ENCODE measurements at places on chromosomes 13 and 19.

DNA sequence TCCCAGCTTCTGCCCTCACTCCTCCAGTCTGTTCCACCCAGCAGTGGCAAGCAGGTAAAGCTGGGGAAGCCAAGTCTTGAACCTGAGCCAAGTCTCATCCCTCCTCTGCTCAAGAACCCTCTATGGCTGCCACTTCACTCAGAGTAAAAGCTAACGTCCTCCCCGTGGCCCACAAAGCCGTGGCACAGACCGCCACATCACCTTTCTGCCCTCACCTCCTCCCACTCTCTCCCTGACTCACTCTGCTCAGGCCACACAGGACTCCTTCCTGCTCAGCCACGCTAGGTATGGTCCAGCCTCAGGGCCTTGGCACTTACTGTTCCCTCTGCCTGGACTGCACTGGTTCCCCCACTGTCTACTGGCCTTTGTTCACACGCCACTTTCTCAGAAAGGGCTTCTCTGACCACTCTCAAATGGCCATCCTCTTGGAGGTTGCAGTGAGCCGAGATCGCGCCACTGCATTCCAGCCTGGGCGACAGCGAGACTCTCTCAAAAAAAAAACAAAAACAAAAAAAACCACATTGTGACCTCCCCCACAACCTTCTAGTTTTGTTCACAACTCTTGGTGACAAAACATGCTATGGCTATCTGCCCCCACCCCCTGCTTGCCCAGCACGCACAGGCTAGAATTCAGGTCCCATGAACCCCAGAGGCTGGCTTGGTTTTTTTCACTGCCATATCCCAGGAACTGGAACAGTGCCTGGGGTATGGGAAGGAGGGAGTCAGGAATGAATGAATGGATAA lies 15.8 kb downstream of the NDUFB7 start:
- peak; percentile 32 for DNase-seq

GRCh38 chr19:33412601-33413425 lies 39.3 kb downstream of the CEBPG start:
- no peak for DNase-seq

DNA sequence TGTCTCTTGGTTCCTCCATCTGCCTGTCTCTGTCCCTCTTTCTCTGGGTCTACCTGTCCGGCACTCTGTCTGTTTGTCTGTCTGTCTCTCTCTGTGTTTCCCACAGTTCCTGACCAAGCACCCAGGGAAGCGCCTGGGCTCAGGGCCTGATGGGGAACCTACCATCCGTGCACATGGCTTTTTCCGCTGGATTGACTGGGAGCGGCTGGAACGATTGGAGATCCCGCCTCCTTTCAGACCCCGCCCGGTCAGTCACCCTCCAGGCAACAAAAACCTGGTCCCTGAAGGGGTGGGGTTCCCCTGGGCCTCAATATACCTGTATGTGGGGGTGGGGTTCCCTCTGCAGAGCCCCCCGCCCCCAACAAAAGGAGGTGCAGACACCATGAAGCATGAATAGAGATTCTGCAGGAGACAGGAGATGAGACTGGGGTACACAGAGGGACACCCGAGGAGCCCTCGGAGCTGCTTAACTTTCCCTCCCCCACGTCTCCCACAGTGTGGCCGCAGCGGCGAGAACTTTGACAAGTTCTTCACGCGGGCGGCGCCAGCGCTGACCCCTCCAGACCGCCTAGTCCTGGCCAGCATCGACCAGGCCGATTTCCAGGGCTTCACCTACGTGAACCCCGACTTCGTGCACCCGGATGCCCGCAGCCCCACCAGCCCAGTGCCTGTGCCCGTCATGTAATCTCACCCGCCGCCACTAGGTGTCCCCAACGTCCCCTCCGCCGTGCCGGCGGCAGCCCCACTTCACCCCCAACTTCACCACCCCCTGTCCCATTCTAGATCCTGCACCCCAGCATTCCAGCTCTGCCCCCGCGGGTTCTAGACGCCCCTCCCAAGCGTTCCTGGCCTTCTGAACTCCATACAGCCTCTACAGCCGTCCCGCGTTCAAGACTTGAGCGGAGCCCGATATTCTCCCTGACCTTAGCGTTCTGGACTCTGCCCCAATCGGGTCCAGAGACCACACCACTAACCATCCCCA lies 2.6 kb upstream of the CACNG7 start:
- DNase-seq: peak; percentile 88

DNA sequence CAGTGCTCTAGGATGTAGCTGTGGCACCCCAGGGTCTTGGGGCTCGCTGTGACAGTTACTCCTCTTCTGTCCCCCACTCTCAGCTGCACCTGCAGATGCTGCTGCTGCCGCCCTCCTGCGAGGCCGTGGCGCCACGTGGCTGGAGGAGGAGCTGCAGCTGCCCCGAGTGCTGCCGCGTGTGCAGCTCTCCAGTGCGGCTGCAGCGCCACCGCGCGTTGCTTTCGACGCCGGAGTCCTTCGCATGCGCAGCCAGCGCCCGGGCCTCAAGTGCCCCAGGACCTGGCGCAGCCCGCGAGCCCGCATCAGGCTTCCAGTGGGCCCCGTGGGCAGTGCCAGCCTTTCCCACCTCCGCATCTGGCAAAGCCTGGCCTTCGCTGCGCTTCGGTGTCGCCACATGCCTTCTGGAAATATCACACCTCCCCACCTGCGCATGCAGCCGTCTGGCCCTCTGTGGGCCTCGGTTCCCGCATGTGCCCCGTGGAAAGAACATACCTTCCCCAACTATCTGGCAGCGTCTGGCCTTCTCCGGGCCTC lies 692 bp upstream of the ZNF580 start:
- DNase-seq: peak; percentile 46

Measured in stimulated activated effector memory CD8-positive, alpha-beta T cell treated with anti-CD3 and anti-CD28 coated beads, Interleukin-12 subunit alpha, Interleukin-12 subunit beta, amount 100 ng/mL, for 72 hours (primary cell).